ENCODE measurements at places on chromosomes 11 and 22.

- DNase-seq: no peak
These were observed 41.1 kb downstream of the OR10A6 start for GRCh38 chr11:7889985-7890384.

GRCh38 chr11:95542868-95543551 lies 246.6 kb downstream of the FAM76B start:
- no peak for DNase-seq

DNA sequence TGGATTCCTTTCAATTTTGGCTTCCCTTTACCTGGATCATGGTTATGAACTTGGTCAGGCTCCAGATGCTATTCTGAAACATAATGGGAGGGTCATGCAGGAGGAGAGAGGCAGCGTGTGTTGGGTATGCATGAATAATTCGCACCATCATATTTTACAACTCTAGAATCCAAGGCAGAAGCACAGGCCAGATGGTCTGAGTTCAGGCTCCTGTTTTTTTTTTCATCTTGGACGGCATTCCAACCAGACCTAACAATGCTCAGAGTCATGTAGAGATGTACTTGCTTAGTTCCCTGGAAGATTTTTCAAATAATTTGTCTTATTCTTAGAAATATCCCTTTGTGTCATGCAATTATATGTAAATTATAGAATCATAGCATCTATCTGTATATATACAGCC lies 393.5 kb downstream of the JRKL start:
- DNase-seq: peak; percentile 31

GRCh38 chr22:37994049-37994448 lies 9.7 kb upstream of the SOX10 start:
- DNase-seq: no peak

- no peak for DNase-seq
These were observed 60.0 kb downstream of the MYEOV start for GRCh38 chr11:69353696-69354544.

GRCh38 chr22:27573280-27574001 lies 228.1 kb downstream of the MN1 start:
- no peak for DNase-seq

DNA sequence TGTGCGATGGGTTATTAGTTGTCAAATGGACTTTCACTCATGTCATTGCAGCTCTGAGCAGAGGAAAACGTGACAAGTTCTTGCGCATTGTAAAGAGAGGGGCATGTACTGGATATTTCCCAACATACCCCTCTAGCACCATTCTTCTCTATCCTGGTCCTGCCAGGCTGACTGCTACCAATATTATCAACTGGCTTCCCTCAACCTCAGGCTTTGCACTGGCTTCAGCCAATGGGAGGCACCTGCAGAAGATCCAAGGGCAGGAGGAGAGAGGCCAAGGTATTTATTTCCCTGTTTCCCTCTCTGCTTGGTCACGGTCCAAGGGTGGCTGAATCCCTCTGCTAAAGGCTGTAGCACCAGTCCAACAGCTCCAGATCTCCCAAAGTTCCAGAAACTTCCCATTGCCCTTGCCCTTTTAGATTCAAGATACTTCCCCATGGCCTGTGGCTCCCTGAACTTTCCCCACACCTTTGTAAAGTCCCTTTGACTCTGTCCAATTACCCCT lies 175.6 kb upstream of the NECTIN1 start:
- DNase-seq: no peak

DNA sequence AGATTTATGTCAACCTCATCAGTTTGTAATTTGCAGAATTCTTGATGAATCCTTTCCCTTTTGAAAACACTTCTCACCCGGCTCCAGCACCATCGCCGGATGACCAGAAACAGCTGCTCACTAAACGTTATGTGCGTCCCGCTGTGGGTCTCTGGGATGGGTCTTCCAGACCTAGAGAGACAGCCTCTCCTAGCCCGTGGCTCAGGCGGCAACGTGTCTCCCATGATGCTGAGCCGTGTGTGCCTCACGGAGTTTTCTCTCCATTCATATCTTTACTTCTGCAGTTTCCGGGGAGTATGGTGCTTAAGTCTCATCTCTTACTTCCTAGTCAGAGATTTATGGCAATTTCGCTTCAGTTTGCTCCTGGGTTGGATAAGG lies 25.0 kb upstream of the ACR start:
- DNase-seq: no peak

DNA sequence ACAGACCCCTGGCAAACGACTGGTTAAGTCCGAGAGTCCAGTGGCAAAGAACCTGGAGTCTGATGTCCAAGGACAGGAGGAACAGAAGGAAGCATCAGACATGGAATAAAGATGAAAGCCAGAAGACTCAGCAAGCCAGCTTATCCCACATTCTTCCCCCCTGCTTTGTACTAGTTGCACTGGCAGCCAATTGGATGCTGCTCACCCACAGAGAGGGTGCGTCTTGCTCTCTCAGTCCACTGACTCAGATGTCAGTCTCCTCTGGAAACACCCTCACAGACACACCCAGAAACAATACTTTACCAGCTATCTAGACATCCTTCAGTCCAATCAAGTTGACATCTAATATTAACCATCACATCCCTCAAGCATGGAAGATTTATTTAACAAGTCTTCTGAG lies 1265.8 kb upstream of the CNTN5 start:
- no peak for DNase-seq

- no peak for DNase-seq
These were observed 23.2 kb downstream of the MFNG start for GRCh38 chr22:37462983-37463382.

GRCh38 chr11:87301785-87302540 lies 264.2 kb downstream of the TMEM135 start:
- DNase-seq: no peak

DNA sequence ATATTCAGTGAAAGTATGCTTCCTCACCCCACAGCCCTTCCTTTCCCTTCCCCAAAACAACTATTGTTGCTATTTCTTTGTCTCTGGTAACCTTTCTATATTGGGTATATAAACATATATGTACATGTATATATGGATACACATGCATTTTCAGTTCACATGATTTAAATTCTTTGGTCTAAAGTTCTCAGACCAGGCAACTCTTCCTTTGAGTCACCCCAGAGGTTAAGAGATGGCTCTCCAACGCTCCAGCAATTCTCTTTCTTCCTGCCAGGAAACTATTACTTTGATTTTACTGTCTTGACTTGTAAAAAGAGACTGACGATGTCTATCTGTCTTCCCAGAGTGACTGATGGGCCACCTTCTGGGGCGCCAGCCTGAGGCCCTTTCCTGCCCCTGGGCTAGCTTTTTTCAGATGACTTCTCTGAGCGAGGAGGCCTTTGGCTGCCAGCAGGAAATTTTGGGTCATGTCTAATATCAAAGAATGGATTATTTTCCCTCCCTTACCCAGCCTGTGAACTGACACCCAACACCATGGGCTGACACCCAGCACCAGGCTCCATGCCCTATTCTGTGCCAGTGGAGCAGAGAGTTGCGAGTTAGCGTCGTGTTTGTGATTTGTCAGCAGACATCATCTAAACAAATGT lies 14.4 kb upstream of the ST3GAL4 start:
- no peak for DNase-seq

GRCh38 chr11:113977701-113978100 lies 2.8 kb downstream of the HTR3A start:
- no peak for DNase-seq

- no peak for DNase-seq
These were observed 125.2 kb downstream of the TEAD1 start for GRCh38 chr11:12799334-12799835.

DNA sequence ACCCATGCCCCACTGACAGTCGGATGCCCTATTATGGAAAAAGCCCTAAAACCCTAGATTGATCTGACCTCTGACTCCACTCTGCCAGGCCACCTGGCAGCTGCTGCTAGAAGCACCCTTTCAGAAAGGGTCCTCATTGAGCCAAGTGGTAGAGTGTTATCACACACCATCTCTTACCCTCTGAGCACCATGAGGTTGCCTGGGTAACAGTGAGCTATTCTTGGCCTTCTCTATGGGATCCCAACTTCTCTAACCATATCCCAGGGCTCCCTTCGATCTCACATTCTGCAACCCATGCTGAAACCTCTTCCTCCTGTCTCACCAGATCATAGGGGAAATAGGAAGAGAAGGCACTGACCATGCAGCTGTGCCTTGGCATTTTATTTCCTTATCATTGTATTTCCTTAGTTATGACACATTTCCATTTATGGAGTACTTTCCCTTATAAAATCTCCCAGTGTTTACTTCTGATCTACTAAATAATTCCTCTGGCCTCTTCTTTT lies 52.7 kb downstream of the MPPED2 start:
- DNase-seq: no peak

DNA sequence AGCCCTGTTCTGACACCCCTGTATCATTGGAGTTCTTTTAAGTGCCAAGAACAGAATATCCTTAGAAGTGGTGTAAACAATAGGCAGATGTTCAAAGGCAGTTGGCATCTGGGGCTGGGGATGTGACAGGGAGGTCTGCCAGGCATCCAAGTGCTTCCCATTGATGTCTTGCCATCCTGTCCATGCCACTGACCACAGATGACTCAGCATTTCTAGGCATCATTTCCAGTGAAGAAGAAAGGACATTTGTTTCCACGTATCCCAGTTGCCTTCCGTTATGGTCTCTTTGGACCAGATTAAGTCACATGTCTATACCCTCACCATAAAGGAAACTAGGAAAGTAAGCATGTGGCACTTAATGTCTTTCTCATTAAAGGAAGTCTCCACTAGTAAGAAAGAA lies 76.7 kb upstream of the BARX2 start:
- DNase-seq: no peak

DNA sequence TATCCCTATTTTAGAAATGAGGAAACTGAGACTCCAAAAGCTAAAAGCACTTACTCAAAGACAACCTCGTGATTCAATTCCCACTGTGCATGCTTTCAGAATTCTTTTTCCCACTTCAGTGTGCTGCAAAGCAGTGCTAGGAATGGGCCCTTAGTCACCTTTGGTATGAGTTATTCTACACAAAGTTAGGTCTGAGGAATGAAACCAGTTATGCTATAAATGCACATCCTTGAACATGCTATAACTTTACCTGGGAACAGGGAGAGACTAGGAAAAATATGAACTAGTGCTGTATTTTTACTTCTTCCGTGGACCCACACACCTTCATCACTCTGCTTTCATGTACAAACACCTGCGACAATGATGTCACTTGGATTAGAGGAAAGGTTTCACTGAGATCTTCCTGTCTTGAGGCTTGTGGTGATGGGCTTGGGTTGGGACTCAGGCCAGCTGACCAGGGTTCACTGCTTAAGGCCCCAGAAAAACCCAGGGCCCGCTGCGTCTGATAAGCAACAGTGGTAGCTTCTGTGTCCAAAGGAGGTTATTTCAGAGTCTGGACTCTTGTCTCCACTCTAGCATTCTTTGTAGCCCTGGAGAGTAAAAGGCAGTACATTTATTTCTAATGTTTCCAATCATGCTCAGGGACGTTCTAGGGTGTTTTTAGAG lies 81.6 kb downstream of the ZC3H12C start:
- no peak for DNase-seq

DNA sequence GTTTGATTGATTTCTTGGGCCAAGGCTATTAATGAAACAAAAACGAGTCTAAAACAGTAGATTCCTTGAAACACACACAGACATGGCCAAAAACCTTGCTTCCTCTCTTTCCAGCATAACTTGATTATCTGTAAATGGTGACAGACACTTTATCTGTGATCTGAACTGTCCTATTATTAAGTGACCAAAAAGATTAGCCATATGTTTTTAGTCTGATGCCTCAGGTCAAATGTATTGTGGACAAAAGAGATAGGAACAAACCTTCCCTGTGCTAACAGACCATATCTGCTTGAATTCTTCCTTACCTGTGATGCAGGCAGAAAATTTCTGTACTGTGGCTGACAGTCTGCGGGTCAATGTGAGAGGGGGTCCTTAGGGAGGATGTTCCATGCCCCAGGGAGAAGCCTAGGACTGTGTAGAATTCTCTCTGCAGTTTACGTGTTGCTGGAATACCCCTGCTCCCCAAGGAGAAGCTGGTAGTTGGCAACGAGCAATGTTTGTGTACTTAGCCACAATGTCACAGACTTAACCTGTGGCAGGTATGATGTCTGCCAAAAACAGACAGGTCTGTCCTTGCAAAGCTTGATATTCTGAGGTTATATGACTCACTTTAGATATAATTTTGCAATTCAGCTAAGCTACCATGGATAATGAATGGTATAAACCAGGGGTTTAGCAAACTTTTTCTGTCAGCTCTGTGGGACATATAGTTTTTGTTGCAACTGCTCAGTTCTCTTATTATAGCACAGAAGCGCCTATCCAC lies 31.2 kb downstream of the C11orf71 start:
- no peak for DNase-seq

- DNase-seq: no peak
These were observed 1.9 kb upstream of the CTSF start for GRCh38 chr11:66570079-66570849.

DNA sequence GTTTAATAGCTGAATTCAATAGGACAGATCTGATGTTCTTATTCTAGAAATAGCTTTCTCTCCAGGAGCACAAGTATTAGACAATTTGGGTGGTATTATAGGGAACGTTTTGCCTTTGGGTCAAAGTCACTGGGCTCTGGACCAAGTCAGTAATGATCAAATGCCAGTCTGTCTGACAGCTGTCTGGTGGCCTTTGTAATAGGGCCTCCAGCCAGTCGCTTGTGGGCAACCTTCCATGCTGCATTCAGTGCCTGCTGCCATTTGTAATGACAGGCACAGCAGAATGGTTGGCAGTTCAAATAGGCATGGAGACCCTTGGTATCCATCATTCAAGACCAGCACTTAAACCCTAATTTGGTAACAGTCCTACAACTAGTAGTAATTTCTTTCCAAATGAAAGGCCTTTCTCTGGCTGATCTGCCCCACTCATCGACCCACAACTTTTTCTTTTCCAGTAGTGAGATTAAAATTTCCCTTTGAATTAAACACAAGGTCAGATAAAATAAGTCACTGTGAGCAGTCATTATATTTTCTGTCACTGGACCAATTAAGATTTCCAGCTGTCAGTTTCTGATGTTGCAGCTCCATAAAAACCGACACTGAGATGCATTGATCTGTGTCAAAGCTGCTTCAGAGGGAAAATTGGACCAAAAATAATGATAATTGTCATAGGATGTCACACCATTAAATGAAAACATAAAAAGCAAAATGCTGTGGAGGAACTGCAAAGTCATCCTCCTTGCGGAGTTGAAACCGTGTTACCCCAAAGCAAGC lies 1038.1 kb downstream of the LRRC4C start:
- DNase-seq: no peak

- DNase-seq: peak; percentile 21
These were observed 615 bp downstream of the STT3A start for GRCh38 chr11:125593114-125593820.

GRCh38 chr11:32705309-32706033 lies 89.0 kb downstream of the CCDC73 start:
- DNase-seq: no peak

GRCh38 chr11:19935507-19935906 lies 222.9 kb downstream of the NAV2 start:
- DNase-seq: no peak

Data from NCI-H2081 treated with DMSO at 0.1 percent for 48 hours (cell line).